ENCODE measurements at places on chromosomes 7 and 10.

DNA sequence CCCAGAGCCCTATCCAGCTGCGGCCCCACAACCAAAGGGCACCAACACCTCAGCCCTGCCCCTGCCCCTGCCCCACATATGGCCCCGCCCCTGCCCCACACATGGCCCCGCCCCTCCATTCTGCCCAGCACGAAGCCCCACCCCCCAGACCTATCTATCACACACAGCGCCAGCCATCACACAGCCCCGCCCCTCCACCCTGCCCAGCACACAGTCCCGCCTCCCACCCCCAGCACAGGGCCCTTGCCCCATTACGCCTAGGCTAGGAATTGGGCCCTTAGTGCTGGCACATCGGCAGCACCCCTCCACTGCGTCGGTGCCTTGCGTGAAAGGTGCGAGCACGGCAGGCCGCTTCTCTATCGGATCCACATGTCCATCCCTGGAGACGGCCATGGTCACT, 126.8 kb downstream of the MAD1L1 start:
- no peak for DNase-seq

DNA sequence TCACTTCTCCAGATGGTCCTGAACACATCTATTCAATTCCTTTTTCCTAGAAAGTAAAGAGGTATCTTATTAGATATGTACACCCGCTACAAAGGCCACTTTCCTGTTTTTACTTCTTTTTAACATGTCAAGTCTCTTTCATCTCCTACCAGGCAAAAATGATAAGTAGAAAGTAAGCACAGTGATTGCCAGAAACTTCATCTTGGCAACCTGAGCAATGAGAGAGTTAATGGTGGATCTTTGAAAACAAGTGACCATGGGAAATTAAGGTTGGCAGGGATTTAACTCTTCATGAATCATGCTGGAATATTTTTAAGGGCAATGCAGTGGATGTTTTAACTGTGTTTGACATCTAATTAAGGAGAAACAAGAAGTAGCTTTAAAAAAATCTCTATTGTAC, 2.7 kb downstream of the SEMA3A start:
- no peak for DNase-seq

DNA sequence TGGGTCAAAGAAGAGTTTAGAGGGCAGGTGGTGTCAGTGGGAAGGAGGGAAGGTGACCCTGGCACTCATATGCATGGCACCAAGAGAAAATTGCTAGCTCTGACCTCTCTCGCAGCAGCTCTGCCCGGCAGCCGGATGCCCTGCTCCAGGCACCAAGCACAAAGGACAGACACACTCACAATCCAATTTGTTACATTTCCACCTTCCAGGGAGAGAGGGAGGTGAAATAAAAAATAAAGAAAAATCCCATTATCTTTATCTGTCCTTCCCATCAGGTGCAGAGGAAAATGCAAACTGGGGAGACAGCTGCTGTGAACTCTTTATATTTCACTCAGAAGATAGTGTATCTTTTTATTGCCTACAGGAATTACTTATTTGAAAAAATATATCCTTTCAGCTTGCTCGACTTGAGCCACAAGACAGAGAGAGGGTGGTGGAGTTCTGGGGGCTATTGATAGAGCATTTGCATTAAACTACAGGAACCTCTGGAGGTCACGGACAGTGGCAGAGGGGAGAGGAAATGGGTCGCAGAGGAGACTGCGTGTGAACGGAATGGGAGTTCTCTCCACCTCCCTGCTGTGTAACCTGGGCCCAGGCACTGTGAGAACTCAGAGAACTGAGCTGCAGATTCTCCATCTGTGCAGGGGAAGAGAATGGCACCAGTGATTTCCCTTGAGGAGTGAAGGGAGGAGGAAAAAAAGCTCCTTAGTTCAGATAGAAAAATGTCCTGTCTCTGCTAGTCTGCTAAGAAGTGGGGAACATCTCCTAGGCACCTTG, 421.4 kb downstream of the PLXNA4 start:
- no peak for DNase-seq

- DNase-seq: no peak
These were observed 7.8 kb upstream of the GPR22 start for GRCh38 chr7:107461938-107462533.

- DNase-seq: no peak
These were observed 1.5 kb downstream of the FRAT1 start for GRCh38 chr10:97320480-97321031.

DNA sequence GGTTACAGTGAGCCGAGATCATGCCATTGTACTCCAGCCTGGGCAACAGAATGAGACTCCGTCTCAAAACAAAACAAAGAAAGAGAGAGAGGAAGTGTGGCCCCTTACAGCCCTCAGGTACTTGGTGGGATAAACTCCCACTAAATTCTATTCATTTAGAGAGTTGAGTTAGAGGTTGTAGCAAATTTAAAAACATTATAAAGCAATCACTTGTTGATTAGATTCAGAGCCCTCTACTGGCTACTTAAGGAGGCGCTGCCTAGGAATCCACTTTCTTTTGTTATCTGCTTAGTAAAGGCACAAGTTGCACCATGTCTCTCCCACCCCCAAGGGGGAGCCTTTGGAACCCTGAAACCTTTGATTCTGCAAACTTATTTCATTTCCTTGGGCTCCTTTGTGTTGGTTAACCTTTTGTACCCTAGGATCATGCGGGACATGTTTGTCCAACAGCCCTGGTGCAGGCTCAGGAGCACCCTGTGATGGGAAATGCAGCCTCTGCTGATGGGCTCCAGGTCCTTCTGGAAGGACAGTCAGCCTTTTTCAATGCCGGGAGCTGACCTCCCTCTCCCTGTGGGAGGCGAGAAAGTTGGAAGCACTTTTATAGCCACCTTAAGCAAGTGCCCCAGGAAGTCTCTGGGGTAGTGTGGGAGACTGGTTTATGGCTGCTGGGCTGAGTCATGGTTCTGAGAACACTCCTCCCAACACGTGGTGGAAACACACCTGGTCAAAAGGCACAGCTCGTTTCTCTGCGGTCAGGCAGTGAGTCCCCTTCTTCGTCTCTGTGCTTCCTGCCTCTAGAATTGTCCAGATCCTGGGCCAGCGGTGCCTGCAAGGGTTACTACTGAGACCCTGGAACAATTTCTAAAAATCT, 2.3 kb downstream of the HKDC1 start:
- peak; percentile 96 for DNase-seq

GRCh38 chr7:158957921-158958491, 101.6 kb downstream of the DYNC2I1 start:
- DNase-seq: peak; percentile 90

DNA sequence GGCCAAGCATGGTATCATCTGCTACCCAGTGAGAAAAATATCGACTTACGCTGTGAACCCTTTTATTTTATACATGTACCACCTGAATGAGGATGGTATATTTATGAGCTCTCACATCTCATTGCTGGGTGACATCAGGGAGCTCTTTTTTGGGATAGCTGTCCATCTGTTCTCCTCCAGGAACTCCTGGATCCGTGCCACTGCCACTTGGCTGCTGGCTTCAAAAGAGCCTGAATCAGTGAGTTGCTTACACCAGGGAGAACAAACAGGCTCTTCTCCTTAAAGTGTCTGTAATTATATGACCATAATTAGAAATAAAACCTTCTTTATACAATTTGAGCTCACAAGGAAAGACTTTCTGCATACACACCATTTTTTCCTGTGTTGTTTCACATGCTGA, 106.2 kb downstream of the KAT6B start:
- no peak for DNase-seq

DNA sequence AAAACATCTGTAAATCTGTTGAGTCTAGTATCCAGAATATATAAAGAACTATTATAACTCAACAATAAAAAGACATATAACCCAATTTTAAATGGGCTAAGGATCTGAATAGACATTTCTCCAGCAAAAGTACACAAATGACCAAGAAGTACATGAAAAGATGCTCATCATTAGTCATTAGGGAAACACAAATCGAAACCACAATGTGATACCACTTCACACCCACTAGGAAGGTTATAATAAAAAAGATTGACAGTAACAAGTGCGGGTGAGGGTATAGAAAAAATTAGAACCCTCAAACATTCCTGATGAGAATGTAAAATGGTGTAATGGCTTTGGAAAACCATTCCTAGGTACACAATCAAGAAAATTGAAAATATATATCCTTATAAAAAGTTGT, 4.1 kb downstream of the XPNPEP1 start:
- DNase-seq: no peak

GRCh38 chr7:47078241-47078640, 503.7 kb downstream of the TNS3 start:
- no peak for DNase-seq

- peak; percentile 29 for DNase-seq
These were observed 59.6 kb upstream of the EBF3 start for GRCh38 chr10:130023454-130024230.

DNA sequence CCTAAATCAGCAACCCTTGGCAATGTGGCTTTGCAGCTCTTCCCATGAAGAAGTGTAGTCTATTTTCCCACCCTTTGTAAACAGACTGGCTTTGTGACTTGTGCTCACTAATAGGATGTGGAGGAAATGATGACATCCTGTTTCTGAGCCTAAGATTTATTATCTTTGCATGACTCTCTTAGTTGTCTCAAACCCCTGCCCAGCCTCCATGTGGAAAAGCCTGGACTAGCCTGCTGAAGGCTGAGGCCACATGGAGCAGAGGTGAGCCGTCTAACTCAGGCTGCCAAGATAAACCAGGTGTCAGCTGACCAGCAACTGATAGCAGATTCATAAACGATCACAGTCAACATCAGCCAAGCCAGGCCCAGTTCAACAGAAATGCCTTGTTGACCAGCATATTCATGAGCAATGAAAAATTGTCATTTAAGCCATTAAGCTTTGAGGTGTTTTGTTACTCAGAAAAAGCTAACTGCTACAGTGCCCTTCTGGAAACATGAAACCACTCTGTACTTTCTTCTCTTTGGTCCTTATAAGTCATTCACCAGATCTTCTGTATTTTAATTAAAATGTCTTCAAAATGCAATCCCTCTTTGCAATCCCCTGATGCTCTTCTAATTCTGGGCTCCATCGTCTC, 586.3 kb upstream of the ANKRD30A start:
- DNase-seq: no peak

- no peak for DNase-seq
These were observed 20.7 kb upstream of the CAV2 start for GRCh38 chr7:116478834-116479233.

GRCh38 chr10:60155943-60156683, 233.6 kb downstream of the ANK3 start:
- no peak for DNase-seq

DNA sequence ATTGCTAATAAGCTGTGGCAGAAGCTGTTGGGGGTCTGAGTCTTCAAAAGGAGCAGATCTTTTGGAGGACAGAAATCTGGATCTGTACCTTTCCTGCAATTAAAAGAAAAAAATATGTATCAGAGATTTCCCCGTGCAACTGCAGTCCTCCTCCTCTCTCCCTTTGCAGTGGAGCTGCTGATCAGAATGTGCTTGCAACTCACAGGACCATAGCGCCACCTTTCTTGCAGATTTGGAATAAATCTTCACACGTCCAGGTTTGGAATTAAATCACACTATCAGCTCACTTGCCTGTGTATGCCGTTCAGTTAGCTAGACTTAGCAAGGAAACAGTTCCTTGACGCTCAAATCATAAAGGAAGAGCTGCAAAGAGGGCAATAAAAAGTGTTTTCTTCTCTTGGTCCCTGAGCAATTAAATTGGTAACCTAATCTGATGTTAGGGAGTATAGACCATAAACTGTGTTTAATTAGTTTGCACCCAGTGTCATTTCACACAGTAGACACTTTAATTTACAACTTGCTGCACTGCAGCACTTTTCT, 77.4 kb downstream of the PON1 start:
- DNase-seq: peak; percentile 62

GRCh38 chr10:61786728-61787127, 114.8 kb upstream of the ARID5B start:
- no peak for DNase-seq

DNA sequence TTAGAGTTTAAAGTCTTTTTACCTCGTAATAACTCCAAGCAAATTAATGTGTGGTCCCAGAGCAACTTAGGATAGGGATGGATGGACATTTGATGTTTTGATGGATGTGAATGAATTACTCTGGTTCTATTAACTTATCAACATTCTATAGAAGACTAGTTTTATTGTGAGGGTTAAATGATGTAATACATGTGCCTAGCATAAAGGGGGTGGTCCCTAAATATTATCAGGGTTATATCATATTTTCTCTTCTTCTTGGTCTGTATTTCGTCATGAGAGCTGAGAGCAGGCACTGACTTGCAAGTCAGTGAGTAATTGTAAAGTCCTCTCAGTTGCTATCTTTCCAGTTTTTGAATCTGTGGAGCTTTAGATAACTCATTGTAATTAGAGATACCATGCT, 219.3 kb downstream of the GATA3 start:
- no peak for DNase-seq

DNA sequence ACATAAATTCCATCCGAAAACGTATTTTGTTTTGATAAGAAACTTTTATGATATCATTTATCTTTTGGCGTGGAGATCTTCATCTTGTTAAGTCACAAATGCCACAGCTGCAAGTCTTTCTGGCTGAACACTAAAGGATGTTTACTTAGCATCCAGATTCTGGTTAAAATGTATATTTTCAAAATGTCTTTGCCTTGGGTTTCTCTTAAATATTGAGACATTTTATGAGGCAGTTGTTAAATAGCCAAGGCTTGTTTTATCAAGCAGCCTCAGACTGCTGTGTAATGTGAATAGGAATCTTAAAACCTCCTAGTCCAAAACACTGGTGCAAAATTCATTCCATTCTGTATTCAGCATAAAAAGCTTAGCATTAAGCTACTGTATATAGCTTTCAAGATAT, 136.3 kb upstream of the FZD1 start:
- DNase-seq: no peak

Measured in Caco-2 (cell line).